ENCODE measurements at places on chromosomes 5 and 9. TPM values are rescaled to one million over a fixed set of nuclear protein-coding genes. Genes with fewer than 3 reads are reported as not detected.

GRCh38 chr9:1285526-1285925, 235.4 kb downstream of the DMRT2 start:
- no peak for DNase-seq

DNA sequence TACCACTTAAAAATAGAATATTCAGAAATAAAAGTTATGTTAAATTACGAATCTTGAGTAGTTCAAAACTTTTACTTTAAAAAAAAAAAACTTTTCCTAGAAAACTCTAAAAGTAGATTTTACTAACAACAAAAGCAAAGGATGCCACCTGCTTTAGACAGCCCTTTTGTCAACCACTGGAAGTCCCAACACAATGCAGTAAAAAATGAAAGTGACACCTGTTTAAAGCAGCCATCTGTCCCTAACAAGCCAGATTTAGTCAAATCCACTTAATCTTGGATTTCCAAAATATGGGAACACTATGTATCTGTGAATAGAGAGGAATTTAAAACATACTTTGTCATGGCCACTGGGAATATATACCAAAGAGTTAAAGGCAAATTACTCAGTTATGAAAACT, 3.8 kb downstream of the RFX3 start:
- DNase-seq: no peak

DNA sequence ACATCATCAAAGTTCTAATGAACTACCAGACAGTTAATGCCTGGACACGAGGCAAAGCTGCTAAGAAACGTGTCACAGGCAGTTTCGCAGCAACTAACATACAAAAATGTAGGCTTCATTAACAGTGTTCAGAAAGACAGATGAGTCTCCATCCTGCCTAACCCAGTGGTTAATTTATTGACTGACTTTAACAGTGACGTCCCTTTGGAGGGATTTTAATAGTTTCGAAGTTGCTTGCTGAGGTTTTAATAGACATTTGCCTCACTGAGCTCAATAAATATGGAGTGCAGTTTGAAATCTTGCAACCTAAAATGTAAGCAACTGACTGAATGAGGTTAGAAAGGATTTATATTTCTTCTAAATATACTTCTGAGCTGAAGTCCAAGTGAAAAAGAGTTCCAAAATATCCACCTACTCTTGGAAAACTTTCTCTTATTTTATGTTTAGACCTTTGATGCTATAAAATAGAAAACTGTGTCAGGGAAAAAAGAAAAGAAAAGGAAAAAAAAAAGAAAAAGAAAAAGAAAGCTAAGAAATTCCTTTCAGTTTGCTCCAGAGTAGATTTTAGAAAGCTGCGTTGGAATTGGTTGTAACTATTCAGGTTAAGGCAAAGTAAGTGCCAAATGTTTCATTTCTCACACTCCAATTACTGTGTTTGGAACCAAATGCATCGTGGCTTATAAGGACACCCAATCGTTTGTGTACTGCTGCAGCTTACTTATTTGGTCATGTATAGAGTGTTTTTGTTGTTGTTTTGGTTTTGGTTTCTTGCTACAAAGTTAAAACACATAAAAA, 2016.6 kb downstream of the MAT2B start:
- DNase-seq: no peak

DNA sequence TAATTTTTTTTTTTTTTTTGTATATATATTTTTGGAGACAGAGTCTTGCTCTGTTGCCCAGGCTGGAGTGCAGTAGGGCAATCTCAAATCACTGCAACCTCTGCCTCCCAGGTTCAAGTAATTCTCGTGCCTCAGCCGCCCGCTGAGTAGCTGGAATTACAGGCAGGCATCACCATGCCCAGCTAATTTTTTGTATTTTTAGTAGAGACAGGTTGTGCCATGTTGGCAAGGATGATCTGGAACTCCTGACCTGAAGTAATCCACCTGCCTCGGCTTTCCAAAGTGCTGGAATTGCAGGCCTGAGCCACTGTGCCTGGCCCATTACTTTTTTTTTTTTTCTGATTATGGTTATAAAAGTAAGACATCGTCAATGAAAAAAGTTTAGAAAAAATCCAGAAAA, 84.0 kb upstream of the LMNB1 start:
- DNase-seq: no peak

DNA sequence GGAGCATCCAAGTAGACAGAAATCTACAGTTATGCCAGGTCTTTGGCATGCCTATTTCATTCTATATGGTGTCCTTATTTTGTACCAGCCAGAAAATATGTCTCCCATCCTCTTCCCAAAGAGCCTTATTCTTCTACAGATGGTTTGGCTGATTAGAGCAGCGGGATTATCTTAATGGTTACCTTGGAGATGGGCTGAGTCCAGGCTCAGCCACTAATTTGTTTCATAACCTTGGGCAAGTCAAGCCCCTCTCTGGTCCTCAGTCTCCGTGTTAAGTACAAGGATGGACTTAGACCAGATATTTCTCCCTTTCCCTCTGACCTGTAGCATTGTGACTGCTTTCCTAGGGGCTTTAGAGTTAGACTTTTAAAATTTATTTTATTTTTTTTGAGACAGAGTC, 11.1 kb upstream of the GLE1 start:
- DNase-seq: no peak

DNA sequence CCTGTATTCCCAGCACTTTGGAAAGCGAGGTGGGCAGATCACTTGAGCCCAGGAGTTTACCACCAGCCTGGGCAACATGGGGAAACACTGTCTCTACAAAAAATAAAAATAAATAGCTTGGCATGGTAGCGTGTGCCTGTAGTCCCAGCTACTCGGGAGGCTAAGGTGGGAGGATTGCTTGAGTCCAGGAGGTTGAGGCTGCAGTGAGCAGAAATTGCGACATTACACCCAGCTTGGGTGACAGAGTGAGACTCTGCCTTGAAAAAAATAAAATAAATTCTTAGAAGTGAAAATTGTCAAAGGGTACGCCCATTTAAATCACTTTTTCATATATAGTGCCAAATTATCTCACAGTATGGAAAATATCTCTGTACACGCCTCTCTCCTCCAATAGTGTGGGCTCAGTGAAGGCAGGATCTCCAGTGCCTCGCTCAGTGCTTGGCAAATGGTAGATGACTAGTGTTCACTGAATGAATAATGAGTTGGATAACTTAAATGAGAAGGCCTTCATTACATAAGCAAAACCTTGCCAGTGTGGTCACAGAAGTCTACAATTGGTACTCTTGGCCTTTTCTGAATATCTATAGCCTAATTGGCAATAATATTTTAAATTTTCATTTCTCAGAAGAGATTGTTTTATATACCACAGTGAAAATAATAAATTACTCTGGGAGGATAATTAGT, 9.4 kb upstream of the CCL28 start:
- no peak for DNase-seq

GRCh38 chr9:136511144-136511669, 28.4 kb upstream of the SEC16A start:
- no peak for DNase-seq

DNA sequence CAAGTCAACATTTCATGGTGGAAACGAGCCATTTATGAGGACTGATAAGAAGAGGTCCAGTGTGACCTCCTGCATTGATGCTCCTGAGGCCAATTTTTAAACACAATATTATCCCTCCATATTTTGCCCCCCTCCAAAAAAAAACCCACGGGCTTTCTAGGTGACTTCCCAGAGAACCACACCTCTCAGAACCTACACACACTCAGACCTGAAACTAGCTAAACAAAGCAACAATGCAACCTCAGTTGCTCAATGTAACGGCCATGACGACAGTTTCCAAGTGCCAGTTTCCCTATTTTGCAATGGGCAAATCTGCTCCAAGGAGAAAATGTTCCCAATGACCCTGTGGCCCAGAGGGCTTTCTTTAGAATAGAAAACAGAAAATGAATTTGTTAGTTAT, 3.5 kb downstream of the NRG2 start:
- no peak for DNase-seq

GRCh38 chr9:15132091-15132490, 174.9 kb downstream of the TTC39B start:
- no peak for DNase-seq

DNA sequence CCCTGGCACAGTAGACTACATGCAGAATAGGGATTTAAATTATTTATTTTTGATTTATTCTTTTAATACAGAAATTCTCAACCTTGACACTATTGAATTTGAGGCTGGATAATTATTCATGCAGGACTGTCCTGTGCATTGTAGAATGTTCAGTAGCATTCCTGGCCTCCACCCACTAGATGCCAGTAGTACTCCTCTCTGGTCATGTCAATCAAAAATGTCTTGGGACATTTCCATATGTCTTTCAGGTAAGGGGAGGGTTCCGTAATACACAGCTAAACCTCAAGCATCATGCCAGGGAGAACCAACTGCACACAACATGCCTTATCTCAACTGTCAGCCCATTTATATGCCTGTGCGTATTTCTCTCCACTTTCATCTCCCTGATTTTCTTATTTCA, 231.8 kb downstream of the BRINP1 start:
- no peak for DNase-seq

DNA sequence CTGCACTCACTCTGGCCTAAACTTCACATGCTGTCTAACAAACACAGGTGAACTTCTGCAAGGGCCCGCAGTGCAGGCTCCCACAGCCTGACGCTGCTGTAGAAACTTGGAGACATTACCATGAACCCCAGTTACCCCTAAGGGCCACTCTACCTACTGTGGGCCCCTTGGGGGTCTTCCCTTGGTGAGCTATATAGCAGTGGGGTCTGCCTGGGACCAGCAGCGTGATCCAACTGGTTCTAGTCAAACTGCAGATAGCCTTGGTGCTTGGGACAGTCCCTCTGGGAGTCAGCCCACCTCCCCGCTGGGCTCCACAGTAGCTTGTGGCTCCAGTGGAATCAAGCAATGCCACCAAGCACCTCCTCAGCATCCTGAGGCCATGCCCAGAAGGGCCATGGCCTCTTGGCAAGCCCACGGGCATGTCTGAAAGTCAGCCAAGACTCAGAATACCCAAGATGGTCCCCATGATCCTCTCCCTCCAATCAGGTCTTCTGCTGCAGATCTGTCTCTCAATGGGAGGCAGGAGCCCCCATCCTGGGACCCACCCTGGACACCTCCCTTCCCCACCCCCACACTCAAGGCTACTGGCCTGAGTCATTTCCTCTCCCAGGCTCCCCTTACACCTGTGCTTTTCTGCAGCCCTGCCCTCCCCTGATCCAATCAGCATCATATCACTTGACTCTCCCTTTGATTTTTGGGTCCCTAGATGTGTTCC, 230.0 kb upstream of the IRX1 start:
- DNase-seq: no peak

- DNase-seq: no peak
Observed at GRCh38 chr9:125464591-125465385, 203.2 kb downstream of the GAPVD1 start.

- no peak for DNase-seq
Observed at GRCh38 chr9:76594764-76595424, 135.9 kb downstream of the GCNT1 start.

- no peak for DNase-seq
Observed at GRCh38 chr9:113511047-113511521, 47.6 kb downstream of the RGS3 start.

GRCh38 chr5:83721953-83722901, 1.6 kb upstream of the HAPLN1 start:
- peak; percentile 29 for DNase-seq

DNA sequence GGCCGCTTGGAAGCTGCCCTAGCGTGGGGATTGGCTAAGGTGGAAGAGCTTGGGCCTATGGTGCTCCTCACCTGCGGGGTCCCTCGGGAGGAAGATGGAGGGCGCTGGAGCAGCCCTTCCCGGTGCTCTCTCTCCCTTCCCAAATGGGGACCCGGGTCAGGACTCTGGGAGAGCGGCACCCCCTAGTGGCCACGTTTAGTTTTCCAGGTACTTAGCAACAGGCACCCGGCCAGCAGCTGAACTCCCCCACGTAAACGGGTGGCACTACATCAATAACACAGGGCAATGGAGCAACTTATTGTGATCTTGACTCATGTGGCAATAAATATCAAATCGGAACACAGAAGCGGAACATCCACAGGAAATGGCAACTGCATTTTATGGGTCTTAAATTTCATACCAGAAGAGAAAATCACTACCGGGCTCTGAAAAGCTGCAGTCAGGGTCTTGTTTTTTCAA, 316.6 kb downstream of the AGTPBP1 start:
- DNase-seq: peak; percentile 69

Gene MARCHF3
- 11.8 TPM for total RNA-seq

Gene SGCD
- total RNA-seq: not detected

Gene SOX30
- 0.57 TPM for total RNA-seq

Gene SLC6A3
- total RNA-seq: not detected

Gene LPAR1
- not detected for total RNA-seq

Gene PTGES
- 0.31 TPM for total RNA-seq

Gene OBP2B
- total RNA-seq: not detected

All from activated naive CD4-positive, alpha-beta T cell treated with anti-CD3 and anti-CD28 coated beads for 36 hours (primary cell).